Inflammatory macrophage treated with lipopolysaccharide for 4 hours (primary cell): ENCODE measurements at places on chromosomes 2 and 18.

DNA sequence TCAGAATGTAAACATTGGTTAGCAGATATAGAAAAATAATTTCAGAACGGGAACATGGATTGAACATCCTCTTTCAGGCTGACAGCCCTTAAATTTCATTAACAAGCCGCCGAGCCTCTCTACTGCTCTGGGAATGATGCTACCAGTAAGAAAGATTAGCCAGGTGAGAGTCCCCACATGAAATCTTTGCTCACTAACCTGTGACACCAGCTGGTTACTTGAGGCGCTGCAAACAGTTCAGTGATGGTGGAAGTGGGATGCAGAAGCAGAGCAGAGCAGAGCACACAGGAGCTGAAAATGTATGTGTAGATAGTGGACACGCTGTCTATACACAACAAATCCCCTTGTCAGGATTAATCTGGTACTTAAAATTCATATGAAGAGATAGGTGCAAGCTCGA lies 721.1 kb downstream of the DPP10 start:
- DNase-seq, result no peak

GRCh38 chr2:220396287-220396686 lies 768.9 kb downstream of the SLC4A3 start:
- DNase-seq, result no peak

GRCh38 chr2:99888617-99889016 lies 253.8 kb downstream of the AFF3 start:
- no peak for DNase-seq

GRCh38 chr18:63514888-63515678 lies 27.1 kb upstream of the SERPINB12 start:
- no peak for DNase-seq

GRCh38 chr2:10465910-10466309 lies 17.8 kb upstream of the ODC1 start:
- DNase-seq, result no peak

GRCh38 chr18:57904535-57904934 lies 101.4 kb upstream of the ATP8B1 start:
- no peak for DNase-seq

- peak; percentile 73 for DNase-seq
Observed at GRCh38 chr18:57084331-57085271, 62.3 kb upstream of the BOD1L2 start.

DNA sequence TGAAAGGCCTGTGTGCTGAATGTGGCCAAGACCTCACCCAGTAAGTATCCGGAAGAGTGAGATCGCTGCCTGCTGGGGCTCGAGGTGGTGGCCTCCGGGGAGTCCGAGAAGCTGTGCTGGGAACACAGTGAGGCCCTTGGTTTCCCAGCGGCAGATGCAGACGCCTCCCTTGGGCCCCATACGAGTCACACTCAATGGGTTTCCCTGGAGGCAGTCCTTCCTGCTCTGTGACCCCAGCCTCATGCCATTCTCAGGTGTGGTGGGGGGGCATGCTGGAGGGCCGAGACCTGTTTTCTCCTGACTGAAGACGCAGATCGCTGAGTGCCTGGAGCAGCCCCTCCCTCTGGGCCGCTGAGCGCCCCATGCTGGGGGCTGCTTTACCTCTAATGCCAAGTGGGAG lies 15.7 kb downstream of the CTDP1 start:
- no peak for DNase-seq

DNA sequence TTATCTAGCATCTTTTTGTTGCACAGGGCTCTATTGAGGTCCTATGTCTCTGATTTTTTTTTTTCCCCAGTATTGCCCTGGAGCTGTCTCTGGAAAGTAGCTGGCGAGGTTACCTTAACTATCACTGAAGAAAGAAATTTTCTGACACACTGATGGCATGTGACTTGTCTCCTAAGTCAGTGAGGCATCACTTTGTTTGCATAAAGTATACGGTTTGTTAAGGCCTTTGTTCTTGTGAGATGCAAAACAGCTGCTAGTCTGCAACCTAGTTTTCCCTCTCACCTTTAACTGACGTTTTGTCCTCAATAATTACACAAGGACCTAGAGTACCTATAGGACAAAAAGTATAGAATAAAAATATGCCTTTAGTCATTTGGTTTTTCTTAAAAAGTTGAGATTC lies 41.8 kb downstream of the UBXN4 start:
- no peak for DNase-seq

DNA sequence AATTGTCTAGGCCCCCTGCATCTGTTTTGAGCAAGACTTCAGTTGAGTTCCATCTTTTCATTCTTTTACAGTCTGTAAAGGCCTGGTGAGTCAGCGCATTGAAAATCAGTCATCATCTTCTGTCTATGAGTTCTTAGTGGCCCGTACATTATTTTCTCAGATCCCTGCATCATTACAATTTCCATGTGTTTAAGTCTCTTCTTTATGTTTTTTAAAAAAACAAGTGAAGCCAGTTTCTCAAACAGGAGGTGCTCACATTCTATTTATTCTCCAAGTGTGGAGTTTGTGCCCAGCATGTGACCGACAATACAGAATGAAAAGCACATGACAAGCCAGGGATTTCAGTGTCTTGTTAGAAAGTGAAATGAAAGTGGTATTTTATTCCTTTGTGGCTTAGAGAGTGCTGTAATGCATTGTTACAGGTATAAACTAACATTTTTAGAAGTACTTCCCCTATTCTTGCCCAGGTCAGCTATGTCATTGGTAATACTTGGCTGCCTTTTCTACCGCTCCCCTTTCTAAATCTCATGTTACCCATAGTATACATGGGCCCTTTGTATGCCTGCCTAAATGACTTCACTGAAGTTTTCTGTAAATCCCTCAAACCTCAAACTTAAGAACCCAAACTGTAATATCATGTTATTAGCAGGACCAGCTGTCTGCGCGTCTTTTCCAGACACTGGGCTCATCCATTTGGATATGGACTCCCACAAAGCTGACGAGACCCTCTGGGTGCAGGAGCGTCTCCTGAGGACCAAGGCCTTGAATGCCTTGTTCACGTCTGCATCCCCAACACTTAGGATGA lies 67.6 kb downstream of the FEZ2 start:
- peak; percentile 54 for DNase-seq

DNA sequence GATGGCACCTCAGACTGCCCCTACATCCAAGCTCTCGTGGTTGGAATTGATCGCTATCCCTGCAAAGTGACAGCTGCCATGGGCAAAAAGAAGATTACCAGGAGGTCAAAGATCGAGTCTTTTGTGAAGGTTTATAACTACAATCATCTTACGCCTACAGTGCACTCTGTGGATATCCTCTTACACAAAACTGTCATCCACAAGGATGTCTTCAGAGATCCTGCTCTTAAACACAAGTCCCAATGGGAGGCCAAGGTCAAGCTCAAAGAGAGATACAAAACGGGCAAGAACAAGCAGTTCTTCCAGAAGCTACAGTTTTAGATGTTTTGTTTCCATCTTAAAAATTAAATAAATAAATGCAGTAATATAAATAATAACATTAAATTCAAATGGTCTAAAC lies 45.4 kb downstream of the INO80D start:
- no peak for DNase-seq

DNA sequence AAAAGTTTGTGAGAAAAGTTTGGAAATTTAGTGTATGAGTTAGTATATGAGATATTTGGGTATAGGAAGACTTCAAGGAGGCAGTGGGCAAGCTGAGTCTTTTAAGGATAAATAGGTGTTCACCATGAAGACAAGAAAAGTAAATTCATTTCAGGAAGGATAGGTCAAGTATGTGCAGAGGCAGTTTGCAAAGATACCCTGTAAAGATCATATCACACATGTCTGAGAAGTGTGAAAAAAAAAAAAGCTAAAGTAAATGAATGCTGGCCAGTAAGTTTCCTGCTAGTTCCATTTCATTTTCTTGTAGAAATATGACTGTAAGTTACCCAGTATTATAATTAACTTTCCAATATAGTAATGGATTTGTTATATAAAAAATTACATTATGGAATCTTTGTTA lies 131.0 kb downstream of the PHLPP1 start:
- no peak for DNase-seq

DNA sequence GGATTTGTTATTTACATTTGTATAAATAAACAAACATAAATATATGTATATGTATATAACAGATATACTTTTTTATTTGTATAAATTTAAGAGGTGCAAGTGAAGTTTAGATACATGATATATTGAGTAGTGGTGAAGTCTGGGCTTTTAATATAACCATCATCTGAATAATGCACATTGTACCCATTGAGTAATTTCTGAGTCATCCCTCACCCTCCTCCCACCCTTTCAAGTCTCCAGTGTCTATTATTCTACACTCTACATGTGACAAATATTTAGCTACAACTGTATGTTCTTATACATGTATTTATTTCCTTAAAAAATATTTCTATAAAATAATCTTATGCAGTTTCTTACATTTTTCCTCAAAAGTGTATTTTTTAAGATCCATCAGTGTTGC lies 358.7 kb upstream of the TFPI start:
- DNase-seq, result no peak
